ENCODE measurements at places on chromosomes 1 and 21.

DNA sequence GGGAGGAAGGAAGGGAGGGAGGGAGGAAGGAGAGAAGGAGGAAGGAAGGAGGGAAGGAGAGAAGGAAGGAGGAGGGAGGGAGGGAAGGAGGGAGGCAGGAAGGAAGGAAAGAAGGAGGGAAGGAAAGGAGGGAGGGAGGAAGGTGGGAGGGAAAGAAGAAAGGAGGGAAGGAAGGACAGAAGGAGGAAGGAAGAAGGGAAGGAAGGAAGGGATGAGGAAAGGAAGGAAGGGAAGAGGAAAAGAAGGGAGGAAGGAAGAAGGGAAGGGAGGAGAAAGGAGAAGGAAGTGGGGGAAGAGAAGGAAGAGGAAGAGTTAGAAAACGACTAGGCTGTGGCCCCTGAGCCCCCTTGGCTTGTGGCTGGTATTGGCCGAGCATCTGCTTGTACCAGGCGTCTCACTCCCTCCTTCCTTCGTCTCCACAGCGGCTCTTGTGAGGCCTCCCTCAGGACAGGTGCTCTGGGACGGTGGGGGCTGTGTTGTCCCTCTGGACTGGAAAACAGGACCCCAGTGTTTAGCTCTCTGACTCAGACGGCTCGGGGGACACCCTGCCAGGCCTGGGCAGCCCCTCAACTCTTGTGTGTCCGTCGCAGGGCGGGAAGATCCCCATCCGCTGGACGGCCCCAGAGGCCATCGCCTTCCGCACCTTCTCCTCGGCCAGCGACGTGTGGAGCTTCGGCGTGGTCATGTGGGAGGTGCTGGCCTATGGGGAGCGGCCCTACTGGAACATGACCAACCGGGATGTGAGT lies 36.2 kb upstream of the C1QA start:
- no peak for DNase-seq

- no peak for DNase-seq
Observed at GRCh38 chr1:230054092-230054749, 12.8 kb upstream of the GALNT2 start.

DNA sequence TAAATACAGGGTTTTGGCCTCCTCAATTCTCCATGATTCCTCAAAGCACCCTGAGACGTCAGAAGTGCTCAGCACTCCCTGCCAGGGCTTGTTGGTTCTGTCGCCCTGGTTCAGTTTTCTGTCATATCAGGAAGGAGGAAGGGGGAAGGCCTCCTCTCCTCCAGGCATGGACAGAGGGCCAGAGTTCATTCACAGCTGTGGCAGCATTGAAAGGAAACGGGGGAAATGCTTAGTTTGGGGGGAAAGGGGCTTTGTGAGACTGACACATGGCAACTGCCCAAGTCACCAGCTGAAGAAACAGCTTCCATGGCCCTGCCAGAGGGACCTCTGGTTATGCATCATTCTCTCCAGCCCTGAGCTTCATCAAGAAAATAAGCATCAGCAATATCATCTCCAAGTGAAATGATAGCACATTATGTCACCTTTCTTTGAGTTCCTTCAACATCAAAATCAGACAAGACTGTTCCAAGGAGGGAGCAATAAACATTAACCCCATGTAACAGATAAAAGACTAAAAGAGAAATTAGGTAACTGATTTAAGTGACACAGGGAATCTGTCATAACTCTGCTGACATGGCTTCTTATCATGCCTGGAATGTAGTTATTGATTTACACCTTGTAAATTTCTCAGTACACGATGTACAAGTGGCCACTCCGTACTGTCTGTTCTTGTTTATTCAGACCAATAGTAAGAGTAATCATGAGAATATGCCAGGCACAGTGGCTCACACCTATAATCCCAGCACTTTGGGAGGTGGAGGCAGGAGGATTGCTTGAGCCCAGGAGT lies 103.2 kb upstream of the SLC25A33 start:
- DNase-seq, result no peak

GRCh38 chr1:95852483-95853070 lies 618.6 kb downstream of the RWDD3 start:
- DNase-seq, result no peak

- no peak for DNase-seq
Observed at GRCh38 chr1:202659541-202659940, 50.7 kb downstream of the SYT2 start.
